ENCODE measurements at places on chromosomes 4 and X.

DNA sequence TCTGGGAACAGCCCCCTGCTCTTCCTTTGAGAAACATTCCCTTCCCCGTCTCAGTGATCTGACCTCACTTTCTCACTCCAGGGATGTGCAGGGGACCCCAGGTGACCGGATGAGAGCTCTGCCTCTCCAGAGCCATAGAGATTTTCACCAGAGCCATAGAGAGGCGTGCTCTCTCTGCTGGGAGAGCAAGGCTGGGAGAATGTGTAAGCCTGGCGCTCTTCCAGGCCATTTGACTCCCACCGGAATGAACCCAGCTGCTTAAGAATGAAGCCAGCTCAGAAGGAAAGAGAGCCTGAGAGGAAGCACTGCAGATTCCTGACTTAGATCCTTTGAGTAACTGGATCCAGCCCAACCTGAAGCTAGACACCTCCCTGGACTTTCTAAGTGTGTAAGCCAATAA, 106.4 kb downstream of the DHX15 start:
- DNase-seq: peak; percentile 71

GRCh38 chr4:25928379-25929297, 14.6 kb downstream of the SMIM20 start:
- DNase-seq: peak; percentile 13

DNA sequence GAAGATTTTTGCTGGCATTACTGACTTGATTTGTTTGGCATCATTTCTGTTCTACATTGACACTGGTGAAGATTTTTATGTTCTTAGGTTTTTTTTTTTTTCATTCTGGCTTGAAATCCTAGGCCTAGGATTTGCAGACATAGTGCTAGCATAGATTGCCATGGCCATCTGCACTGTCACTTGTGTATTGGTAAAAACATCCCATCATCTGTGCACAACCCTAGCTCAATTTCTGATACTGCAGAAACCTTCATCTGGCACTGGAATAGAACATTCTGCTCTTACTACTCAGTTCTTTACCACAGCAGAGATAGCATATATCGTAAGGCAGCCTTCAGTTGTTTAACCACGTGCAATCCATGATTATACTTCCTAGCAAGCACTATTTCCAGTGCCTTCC, 111.5 kb upstream of the IL15 start:
- DNase-seq: peak; percentile 94

DNA sequence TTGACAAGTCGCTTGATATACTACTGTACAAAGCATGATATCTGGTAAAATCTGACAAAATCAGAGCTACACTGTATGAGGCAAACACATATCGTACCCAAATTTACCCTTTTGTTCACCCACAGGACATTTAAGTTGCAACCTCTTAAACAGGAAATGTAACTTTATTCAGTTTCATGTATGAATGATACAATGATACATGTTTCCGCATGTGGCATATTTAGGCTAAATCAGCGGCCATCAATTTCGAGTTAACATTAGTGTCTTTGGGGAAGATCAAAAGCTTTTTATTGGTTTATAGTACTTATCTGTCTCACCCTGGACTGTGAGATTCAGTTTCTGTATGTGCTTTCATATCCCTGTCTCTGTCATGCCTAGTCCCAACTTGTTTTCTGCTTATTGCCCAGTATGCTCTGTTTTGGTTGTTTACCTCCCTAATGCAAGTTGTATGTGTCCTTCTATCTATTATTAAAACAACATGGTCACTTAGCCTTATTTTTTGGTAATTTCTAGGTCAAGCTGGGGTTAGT, 97.3 kb upstream of the HPRT1 start:
- DNase-seq: no peak

- DNase-seq: no peak
Observed at GRCh38 chr4:3410401-3411135, 31.2 kb upstream of the HGFAC start.

DNA sequence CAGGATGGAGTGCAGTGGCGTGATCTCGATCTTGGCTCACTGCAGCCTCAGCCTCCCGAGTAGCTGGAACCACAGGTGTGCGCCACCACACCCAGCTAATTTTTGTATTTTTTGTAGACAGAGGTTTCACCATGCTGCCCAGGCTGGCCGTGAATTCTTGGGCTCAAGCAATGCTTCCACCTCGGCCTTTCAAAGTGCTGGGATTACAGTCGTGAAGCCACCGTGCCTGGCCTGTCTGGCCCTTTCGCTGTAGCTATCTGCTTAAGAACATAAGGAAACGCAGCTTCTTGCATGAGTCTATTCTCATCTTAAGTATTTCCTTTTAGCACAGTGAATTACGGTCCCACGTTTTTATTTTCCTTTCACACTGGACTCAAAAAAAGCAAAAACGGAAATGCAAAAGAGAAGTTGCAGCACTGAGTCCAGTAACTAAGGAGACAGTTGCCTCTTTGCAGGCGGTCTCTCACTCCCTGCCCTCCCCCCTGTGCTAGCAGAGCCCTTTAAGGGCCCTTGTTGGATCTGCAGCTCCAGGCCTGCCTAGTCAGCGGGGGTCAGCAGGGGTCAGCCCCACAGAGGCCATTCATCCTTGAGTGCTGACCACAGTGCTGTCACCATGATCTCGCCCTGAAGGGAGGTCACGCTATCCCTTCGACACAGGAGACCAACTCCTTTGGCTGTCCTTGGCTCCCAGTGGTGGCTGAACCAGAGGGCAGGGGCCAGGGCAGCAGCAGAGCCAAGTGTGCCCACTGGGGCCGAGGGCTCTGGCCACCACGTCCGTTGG, 21.8 kb upstream of the TBC1D14 start:
- no peak for DNase-seq

DNA sequence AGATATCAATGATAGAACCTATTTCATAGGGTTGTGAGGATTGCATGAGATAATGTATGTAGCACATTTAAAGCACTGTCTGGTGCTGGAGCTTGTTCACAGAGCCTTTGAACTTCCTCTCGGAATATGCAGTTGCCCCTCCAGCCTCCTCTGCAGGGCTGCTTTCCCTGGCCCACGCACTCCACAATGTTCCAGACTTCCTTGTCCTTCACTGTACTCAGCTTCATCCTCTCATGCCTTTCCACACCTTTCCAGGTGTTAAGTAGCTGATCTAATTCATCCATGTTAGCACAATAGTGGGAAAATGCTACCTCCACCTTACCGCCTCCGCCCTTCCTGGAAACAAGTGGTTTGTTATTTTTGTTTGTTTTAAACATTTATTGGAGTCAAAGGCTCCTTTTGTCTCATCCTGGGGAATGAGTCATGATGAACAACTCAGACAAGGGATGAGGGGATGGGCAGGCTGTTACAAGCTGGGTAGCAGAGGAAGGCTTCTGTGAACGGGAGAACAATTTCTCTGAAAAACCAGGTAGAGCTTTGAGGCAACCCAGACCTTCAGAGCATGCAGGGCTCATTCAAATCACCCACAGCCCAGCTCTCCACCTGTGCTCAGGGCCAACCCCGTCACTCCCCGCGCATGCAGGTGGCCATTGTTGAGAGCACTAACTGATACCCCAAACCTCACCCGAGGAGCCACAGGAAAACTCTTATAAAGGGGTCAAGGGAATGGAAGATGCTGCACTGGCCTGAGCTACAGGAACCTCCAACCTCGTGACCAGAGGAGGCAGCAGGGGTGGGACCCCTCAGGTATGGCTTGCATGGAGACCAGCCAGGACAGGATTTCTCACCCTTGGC, 84.9 kb upstream of the TBL1X start:
- no peak for DNase-seq

GRCh38 chr4:56857601-56858309, 36.3 kb upstream of the SPINK2 start:
- DNase-seq: no peak

GRCh38 chrX:107204068-107204605, 2.1 kb downstream of the NUP62CL start:
- no peak for DNase-seq

DNA sequence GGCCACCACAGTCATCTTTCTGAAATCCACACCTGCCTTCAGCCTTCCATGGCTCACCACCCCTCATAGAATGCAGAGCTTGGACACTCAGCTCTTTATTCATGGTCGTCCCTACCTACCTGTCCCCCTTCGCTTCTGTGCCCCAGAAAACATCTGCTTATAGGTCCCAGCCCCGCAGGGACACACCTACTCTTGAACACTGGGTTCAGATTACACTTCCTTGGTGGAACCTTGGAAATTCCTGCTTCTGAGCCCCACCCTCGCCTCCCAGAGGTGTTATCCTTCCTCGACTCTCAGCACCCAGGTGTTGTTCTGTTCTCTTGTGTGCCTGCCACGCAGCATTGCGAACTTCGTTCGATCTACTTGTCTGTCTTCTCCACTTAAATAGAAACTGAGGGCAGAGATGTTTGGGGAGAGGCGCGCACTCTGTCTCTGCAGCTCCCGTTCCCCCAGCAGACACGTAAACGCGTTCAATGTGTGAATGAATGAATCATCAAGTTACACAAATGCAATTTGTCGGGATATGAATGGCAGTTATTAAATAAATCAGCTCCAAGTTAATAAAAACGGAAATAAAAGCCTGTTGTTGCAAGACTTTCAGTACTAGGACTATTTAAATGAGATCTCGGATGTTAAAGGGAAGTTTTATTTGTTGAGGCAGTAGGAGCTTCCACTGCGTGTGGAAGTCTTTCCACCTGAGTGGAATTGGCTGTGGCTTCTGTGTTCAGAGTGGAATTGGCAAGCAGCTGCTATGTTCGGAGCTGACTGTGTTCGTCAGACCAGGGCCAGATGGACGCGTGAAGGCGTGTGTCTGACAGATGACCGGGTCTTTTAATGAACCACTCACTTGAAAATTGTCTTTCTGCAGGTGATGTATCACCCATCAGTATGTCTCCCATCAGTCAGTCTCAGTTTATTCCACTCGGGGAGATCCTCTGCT, 95.6 kb downstream of the STOX2 start:
- DNase-seq: peak; percentile 26

- no peak for DNase-seq
Observed at GRCh38 chr4:127047930-127048329, 584.8 kb upstream of the INTU start.
